ENCODE measurements at places on chromosomes 2 and 18.
A peak's percentile ranks its signal among the peaks of the same experiment; 100 is the strongest.

- DNase-seq, result no peak
Observed at GRCh38 chr2:226550801-226551200, 248.8 kb downstream of the IRS1 start.

DNA sequence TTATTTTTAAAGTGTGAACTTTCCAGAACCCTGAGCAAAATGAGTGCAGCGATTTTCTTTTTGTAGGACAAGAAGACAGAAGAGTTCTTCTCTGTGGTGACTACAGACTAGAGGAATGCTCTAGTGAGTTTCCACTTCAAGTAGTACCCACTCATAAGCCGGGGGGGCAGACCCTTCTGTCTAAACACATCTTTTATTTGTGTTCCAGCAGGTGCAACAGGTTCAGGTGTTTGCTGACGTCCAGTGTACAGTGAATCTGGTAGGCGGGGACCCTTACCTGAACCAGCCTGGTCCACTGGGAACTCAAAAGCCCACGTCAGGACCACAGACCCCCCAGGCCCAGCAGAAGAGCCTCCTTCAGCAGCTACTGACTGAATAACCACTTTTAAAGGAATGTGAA is 25.2 kb downstream of the PTRHD1 start:
- no peak for DNase-seq

DNA sequence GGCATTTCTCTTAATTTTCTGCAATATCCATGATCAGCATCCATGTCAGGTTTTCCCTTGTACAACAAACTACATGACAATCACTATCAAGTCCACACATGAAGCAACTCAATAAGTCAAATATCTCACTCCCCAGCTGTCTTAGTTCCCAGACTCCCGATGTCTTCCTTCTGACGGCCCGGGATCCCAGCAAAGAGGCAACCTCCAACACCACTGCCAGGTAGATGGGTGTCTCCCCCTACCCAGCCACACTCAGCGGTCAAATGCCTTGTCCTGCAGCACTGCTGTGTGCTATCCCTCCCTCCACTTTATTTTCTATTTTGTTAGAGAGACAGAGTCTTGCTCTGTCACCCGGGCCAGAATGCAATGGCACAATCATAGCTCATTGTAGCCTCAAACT is 23.3 kb downstream of the TRABD2A start:
- no peak for DNase-seq

- DNase-seq, result no peak
Observed at GRCh38 chr2:215413974-215414373, 21.9 kb downstream of the FN1 start.

DNA sequence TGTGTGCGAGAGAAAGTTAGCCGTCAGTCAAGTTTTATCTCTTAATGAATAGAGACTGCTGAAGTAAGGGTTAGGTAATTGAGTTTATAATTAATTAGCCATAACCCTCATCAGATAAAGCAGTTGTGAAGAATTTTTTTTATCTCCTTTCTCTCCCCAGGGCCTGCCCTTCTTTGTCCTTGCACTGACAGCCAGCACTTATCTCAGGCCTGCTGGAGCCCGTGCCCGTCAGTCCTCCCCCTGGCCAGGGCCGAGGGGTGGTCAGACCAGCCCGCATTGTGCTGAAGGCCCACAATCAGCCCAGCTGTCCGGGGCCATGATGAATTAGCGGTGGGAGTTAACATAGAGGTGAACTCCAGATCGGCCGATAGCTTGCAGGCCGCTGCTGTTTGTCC is 315.7 kb downstream of the GBX2 start:
- no peak for DNase-seq

GRCh38 chr18:68826121-68826520 is 28.2 kb downstream of the CCDC102B start:
- no peak for DNase-seq

DNA sequence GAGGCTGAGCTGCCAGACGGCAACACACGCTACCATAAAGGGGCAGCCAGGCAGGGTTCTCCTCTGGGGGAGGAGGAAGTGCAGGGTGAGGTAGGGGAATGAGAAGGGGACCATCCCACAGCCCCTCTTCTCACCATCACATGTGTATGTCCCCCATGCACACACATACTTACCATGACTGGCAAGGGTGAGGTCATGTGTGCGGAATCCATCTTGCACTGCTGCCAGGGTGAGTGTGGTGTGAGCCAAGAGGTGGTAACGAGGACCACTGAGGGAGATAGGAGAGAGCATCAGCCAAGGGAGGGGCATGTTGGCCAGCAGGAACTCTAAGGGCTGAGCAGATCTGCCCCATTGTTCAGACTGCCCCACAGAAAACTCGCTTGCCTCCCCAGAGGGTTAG is 7.1 kb downstream of the WDR54 start:
- no peak for DNase-seq

DNA sequence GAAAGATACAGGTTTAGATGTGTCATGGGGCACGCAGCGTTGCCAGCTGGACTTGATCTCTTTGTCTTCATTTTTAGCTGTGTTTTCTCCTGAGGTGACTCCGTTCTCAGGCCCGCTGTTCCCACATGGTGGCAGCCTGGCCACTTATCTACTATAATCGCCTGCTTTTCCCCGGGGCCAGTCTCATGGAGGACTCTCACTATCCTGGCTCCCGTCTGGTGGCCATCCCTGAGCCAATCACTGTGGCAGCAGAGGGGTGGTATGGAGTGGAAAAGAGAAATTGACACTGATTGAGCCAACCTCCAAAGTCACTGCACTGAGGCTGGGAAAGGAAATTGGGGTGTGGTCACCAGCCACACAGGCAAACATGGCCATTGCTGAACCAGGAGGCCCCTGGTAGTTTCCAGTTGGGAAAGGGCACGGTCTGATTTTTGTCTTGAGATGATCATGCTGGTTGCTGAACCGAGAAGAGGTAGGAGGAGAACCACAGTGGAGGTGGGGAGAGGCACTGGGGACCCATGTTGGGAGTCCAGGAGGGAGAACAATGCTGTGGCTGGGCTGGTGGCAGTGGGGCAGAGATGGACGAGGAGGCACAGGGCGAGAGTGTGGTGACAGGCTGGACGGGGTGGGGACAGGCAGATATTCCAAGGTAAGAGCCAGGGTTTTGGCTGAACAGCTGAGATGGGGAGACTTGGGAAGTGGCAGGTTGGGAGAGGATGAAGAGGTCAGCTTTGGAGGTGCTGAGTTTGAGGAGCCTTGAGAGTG is 45.6 kb downstream of the KCNIP3 start:
- DNase-seq, result no peak

GRCh38 chr2:143815082-143815481 is 685.9 kb downstream of the ARHGAP15 start:
- no peak for DNase-seq

DNA sequence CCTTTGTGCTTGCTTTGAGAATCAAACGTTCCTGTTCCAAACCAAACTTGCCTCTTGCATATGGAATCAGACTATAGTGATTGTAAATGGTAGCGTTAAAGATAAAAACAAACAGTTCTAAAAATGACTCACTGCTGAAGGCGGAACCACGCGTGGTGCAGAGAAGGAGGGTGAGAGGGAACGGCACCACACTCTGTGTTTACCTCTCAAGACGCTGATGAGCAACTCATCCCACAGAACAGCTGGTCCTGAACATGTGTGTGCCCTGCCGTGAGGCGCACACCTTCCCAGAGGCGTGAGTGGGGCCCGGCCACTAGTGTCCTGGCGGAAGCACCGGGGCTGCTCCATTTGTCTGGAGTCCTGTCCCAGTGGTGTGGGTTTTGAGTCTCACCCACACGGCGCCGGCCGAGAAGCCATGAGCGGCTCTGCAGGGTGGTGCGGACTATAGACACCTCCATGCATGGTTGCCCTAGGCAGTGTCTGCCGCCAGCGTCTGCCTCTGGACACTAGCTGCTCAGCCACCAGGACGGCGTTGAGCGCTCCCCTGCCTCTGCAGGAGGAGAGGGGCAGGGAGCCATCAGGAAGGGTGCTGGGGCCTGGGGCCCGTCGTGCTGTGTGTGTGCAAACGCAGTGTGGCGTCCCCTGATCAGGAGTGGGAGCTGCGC is 52.1 kb downstream of the NFATC1 start:
- no peak for DNase-seq

DNA sequence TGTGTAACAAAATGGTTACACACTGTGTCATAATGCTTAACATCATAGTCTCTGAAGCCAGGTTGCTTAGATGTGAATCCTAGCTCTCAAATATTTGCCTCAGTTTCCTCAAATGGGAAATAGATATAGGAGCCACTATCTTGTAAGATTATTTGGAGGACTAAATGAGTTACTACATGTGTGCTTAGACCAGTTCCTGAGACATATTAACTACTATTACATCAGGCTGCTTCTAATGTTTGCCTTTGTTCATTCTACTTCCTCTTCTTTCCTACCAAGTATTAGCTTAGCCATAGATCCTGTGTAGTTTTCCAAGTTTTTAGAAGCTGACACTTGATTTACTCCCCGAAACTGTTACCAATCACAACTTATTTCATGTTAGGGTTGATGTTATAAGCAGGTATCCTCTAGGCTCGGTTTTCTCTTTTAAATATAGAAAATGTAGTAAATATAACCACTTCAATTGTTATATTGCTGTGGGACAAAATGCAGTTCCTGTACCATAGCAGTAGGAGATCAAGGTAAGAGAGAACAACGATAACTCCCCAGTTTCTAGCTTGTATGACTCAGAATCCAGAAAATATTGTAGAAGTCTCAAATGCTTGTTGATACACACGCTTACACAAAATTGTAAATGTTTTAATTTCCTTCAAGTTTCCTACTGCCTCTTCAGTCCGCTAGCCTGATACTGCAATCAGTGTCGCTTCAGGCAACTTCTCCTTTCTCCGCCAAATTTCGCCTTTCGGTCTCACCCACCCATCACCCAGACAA is 751 bp upstream of the DNAJC10 start:
- DNase-seq, result peak; percentile 52

GRCh38 chr2:52391621-52392020 is 1359.7 kb upstream of the NRXN1 start:
- DNase-seq, result no peak

DNA sequence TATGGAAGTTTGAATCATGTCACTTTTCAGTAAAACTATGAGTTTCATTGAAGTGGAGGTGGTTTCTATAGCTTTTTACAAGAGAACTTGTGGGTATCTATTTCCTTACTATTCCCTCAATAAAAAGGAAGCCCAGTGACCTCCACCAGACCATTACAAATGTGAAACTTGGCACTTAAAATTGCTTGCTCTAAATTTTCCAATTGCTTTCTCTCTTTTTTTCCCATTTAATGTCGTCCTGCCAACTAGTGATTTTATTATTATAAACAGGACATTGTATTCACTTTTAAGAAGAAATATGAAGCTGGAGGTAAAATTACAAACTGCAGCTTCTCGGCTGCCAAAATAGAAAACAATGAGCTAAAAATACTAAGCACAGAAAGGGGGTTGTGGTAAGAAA is 208.2 kb upstream of the ALPP start:
- no peak for DNase-seq

DNA sequence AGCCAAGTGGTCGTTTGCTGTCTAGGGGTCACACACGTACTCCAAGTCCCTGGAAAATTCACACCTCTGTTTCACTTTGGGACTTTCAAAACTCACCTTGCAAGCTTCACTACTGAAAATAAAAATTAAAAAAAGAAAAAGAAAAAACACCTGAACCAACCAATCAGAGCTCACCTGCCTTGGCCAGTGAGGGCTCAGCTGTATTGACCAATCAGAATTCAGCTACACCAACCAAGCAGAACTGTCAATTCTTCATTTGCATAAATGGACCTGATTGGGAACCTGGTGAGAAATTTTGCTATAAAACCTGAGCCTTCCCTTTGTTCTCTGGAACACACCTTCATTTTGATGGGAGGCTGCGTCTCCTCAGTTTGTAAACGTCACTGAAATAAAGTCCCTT is 176.4 kb downstream of the TTC32 start:
- no peak for DNase-seq

- no peak for DNase-seq
Observed at GRCh38 chr2:216849987-216850386, 9.9 kb downstream of the TNP1 start.

DNA sequence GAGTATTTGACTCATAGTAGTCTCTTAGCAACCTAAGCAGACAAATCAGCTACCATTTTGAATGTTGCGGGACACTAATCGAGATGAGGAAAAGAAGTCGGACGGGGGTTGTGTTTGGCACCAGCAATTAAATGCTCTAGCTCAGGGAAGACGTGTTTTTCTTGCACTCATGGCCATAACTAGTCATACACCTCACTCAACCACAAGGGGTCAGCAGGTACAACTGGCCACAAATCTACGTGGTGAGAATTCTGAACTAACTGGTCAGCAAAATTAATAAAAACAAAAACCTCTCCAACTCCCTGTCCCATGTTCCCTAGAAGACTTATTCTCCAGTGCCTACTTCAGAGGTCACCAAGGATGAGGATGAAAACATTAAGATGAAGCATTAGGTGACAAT is 1467.8 kb downstream of the DPP10 start:
- DNase-seq, result no peak

DNA sequence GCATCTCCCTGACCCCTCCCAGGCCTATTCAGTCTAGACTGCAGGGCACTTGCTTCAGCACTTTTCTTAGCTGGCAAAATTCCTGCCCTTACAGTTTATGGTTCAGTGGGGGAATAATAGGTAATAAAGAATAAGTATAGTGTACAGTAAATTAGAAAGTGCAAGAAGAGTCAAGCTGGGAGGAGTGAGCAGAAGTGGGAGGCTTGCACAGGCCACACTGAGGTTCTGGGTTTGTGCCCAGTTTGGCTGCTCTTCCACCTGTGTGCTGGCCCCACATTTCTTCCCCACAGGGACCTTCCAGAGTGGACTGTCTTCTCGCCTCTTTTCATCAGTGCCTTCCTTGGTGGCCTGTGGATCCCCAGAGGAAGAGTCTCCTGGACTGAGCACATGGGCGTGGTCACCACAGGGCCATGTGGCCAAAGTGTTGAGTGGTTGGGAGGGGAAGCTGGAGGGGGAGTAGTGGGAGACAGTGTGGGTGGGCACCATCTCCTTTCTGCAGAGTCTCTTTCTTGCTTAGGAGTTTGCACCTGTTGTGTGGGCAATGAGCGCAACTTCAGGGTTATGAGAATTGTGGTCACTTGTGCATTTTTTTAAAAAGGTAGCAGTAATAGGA is 128.6 kb upstream of the ZSWIM2 start:
- no peak for DNase-seq

GRCh38 chr18:25243754-25244153 is 108.2 kb downstream of the ZNF521 start:
- no peak for DNase-seq

DNA sequence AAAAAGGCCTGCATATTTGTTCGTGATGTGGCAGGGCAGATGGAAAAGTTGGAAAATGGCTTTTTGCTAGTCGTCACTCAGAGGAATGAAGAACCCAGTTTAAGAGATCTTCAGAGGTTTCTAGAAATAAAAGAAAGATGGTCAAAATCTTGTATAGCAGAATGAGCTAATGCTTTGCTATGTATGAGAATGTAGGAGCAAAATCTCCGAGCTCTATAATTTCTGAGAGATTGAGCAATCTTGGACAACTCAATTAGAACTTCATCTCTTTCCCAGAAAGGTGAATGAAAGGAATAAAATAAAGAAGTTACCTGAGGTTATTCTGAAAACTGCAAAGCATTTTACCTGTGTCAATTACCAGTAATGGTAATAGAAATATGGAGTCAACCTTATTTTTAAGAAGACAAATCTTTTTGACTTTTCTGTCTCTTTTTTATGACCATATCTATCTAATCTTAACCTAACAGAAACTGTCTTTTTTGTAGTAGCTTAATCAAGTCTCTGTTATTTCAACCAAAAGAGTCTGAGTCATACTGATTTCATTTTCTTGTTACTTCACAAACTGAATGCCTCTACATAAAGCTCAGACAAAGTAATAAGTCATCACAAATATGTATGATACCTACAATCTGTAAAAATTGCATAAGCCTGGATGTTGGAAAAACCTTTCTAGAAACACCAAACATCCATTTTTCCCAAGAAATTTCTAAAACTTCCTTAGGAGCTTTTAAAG is 32.5 kb downstream of the CCDC68 start:
- DNase-seq, result no peak

- DNase-seq, result no peak
Observed at GRCh38 chr2:39782591-39782990, 3.5 kb upstream of the THUMPD2 start.
